ENCODE measurements at places on chromosomes 4 and X. TPM values are rescaled to one million over a fixed set of nuclear protein-coding genes. Genes with fewer than 3 reads are reported as not detected.

Gene ADGRL3
- total RNA-seq = not detected

Gene FGF13
- total RNA-seq = not detected

Gene DUSP21
- not detected for total RNA-seq

Gene NOX1
- total RNA-seq = not detected

Gene ZNF157
- 0.15 TPM for total RNA-seq

Gene TMEM271
- total RNA-seq = not detected

Gene ETDB
- total RNA-seq = not detected

Gene PNMA6F
- total RNA-seq = not detected

Gene SPINK2
- total RNA-seq = not detected

Gene SSX4
- not detected for total RNA-seq

Gene SMARCA5
- 50.2 TPM for total RNA-seq

Gene ASB12
- not detected for total RNA-seq

Gene ADAMTS3
- not detected for total RNA-seq

Gene BRS3
- not detected for total RNA-seq

Gene PAK3
- total RNA-seq = 0.20 TPM

Gene CSAG3
- 7.4 TPM for total RNA-seq

Gene GAGE13
- total RNA-seq = not detected

Gene PRKG2
- total RNA-seq = 0.27 TPM

Gene NMU
- not detected for total RNA-seq

Gene BMP3
- not detected for total RNA-seq

Gene NIPAL1
- total RNA-seq = 0.85 TPM

Gene DHRSX
- total RNA-seq = 20.0 TPM

Gene CITED1
- total RNA-seq = not detected

Gene WAS
- total RNA-seq = 162 TPM

Gene HTN3
- total RNA-seq = not detected

Gene IGSF1
- total RNA-seq = not detected

Gene STATH
- total RNA-seq = not detected

Data from T-helper 1 cell treated with Interleukin-12 subunit alpha and Interleukin-12 subunit beta and Interleukin-4 antibody, amounts not matched to agents 30 ng/mL and 1 ng/mL, for 36 hours (primary cell).